Lung microvascular endothelial cell (primary cell): ENCODE measurements at places on chromosomes 3 and 15. TPM values are rescaled to one million over a fixed set of nuclear protein-coding genes. Genes with fewer than 3 reads are reported as not detected.

- DNase-seq: no peak
Observed at GRCh38 chr15:77028451-77029165, 33.7 kb downstream of the PSTPIP1 start.

Gene FGF7
- not detected in 2 replicates for total RNA-seq

- DNase-seq: no peak
Observed at GRCh38 chr3:56997041-56997440, 63.4 kb upstream of the SPATA12 start.

DNA sequence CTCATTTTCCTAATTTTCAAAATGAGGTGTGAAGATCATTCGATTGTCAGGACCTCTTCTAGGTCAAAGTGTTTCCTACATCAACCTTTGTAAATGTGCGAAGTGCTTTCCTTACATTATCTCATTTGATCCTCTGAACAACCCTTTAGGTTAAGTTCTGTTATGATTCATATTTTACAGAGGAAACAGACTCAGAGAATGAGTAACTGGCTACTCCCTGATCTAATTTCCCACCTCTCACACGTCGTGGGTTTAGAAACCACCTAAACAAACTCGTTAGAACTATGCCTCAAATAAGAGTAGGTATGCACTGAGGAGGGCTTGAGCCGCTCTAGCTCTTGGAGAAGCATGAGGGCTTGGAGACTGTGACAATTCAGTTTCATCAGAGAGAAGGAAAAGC lies 148.6 kb downstream of the CD47 start:
- DNase-seq: peak; percentile 76

Gene LDHAL6B
- not detected in 2 replicates for total RNA-seq
